Stimulated activated CD8-positive, alpha-beta memory T cell treated with anti-CD3 and anti-CD28 coated beads, Interleukin-15, amount 100 ng/mL, for 1 hour (primary cell): ENCODE measurements at places on chromosomes 3 and 15.

DNA sequence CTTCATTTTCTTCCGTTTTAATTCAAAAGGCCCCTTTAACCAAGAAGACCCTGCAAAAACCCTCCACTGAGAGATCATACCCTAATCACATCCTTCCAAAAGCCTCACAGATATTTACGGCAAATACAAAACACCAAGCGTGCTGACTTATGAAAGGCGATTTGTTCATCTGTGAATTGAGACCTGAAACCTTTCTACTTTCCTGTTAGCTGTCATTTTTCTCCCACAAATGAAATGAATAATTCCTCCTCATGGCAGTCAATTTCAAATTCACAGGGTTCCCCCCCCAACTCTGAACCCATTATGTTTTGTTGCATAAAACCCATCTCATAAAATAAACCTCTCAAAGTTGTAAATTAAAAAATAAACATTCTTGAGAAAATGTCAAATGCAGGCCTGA lies 149.6 kb downstream of the PDZRN3 start:
- no peak for DNase-seq

GRCh38 chr3:128493570-128494366 lies 767 bp upstream of the GATA2 start:
- no peak for DNase-seq

GRCh38 chr3:10248984-10249748 lies 907 bp downstream of the TATDN2 start:
- DNase-seq: no peak

- no peak for DNase-seq
These were observed 262.2 kb downstream of the CHL1 start for GRCh38 chr3:458653-459310.

GRCh38 chr3:134374105-134374790 lies at the start of gene AMOTL2:
Gene AMOTL2, minus strand, starts transcription at chr3:134374447. Its CDS starts 3,014 bp downstream, at chr3:134371433.
- DNase-seq: no peak

DNA sequence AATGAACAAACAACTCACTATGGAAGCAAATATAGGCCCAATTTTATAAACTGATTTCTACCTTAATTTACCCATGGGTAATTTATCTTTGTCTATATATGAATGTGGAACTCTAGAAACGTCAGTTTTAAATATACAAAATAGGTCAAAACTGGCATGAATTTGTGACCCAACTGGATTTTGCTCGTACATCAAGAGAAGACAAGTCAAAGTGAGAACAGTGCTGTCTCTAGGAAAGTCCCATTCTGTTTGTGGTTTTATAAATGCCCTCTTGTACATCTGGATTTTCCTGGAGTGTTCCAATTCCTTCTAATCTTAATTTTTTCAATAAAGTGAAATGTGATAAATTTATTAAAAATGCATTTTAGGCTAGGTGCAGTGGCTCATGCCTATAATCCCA lies 50.2 kb upstream of the ABHD10 start:
- no peak for DNase-seq

- DNase-seq: no peak
These were observed 162.7 kb downstream of the FGF12 start for GRCh38 chr3:192564611-192565010.

DNA sequence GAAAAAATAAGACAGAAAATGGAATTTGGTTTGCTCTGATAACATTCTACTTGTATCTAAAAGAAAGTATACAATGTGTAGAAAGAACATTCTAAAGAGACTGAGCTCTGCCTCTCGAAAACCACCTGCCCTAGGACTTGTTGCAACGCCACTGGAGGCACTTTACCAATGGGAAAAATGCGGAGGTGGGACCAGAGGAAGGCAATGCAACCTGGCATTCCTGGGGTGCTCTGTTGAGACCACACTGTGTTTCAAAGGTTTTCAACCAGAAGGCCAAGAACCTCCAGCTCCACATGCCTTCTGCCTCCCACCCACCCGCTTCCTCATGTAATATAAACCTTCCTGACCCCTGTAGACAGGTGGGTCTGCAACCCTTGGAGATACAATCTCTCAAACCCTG lies 4.5 kb downstream of the PROK2 start:
- no peak for DNase-seq
